Cerebellum (tissue), 4 donors: ENCODE measurements at places on chromosomes 7 and 10. TPM values are rescaled to one million over a fixed set of nuclear protein-coding genes. Genes with fewer than 3 reads are reported as not detected.

VENTX gene
- 0.09 TPM for total RNA-seq

WDR86 gene
- 33.8 TPM for total RNA-seq

COBL gene
- total RNA-seq = 3.8 TPM

COL28A1 gene
- total RNA-seq = 6.2 TPM

MMP21 gene
- total RNA-seq = 0.09 TPM

OR2A5 gene
- total RNA-seq = not detected
